8988T (cell line): ENCODE measurements at places on chromosomes 5 and 9.

GRCh38 chr9:130426467-130426773 lies 18.3 kb upstream of the ASS1 start:
- no peak for DNase-seq

GRCh38 chr5:92864591-92864990 lies 716.4 kb downstream of the NR2F1-AS1 start:
- no peak for DNase-seq

- no peak for DNase-seq
Measured at GRCh38 chr5:11692636-11693035, 211.6 kb downstream of the CTNND2 start.

GRCh38 chr5:98455665-98456064 lies 317.8 kb upstream of the RGMB start:
- DNase-seq = no peak

GRCh38 chr5:73494721-73495120 lies 3.5 kb upstream of the BTF3 start:
- no peak for DNase-seq

DNA sequence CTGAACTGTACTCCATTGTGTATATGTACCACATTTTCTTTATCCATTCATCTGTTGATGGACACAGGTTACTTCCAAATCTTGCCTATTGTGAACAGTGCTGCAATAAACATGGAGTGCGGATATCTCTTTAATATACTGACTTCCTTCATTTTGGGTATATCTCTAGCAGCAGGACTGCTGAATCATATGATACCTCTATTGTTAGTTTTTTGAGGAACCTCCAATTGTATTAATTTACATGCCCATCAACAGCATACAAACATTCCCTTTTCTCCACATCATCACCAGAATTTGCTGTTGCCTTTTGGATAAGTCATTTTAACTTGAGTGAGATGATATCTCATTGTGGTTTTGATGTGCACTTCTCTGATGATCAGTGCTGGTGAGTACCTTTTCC lies 81.8 kb upstream of the FAM120A start:
- no peak for DNase-seq

GRCh38 chr5:132000241-132000490 lies 11.3 kb downstream of the ACSL6 start:
- no peak for DNase-seq

DNA sequence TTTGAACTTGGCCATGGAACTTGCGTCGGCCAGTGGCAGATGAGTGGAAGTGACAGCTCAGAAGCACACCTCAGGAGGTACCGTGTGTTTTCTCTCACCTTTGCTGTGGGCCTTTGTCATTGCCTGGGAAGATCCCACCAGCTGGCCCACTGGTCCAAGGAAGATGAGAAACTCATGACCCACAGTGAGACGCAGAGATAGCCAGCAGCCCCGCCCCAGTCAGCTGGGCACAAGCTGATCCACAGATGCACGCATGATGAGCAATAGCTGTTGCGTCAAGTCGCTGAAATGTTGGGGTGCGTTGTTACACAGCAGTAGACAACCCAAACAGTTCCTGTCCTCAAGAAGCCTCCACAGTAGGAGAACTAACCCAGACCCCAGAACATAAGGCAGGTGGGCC lies 30.8 kb upstream of the UNC5A start:
- DNase-seq = no peak

- no peak for DNase-seq
Measured at GRCh38 chr5:92909602-92909962, 671.4 kb downstream of the NR2F1-AS1 start.

DNA sequence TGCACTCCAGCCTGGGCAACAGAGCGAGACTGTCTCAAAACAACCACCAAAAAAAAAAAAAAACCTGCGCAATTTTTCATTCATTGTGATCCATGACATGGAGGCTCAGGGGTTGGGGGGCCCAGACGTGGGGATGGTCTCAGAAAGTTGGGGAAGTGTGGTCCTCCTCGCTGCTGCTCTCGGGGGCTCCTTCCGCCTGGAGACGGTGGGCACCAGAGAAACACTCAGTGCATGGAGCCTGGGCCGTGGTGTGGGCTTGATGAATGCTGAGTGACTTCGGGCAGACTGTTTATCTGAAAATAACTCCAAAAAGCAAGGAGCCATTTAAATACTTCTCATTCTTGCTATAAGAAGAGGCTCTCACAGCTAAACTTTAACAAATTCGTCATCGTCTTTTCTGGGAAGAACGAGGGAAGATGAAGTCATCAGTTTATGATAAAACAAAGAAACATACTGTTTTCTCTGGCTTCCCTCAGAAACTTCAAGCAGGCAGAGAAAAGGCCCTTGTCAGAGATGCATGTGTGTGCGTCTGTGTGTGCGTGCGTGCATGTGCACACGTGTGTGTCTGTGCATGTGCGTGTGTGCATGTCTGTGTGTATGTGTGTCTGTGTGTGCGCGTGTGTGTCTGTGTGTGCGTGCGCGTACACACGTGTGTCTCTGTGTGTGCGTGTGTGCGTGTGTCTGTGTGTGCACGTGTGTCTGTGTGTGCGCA lies 35.0 kb downstream of the RASGEF1C start:
- no peak for DNase-seq

- no peak for DNase-seq
Measured at GRCh38 chr5:44681906-44682305, 126.8 kb upstream of the MRPS30 start.
